ENCODE measurements at places on chromosomes 3 and 15.

GRCh38 chr3:124663690-124664089 lies 66.6 kb upstream of the UMPS start:
- DNase-seq: no peak

DNA sequence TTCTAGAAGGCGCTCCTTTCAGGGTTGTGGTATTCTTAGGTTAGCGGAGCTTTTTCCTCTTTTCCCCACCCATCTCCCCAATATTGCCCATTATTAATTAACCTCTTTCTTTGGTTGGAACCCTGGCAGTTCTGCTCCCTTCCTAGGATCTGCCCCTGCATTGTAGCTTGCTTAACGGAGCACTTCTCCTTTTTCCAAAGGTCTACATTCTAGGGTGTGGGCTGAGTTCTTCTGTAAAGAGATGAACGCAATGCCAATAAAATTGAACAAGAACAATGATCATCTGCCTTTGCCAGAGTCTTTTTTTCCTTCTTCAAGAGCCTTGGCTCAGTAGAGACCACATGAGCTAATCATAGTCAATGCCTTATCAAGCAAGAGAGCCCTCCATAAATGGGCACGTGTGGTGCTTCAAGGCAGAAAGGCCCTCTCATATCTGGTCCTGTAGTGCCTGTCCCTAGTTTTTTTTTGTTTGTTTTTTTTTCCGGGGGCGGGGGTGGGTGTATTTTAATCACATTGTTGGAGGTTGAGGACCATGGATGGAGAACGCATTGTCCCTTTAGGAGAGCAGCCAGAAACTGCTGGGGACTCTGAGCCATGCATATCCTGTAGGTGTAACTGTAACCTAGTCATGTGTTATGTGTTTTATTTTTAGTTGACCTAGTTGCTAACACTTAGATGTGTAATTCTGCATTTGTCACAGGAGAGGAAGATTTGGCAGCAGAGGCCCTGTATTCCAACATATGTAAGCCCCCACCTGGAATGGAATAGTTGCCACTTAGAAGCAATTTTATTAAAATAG lies 64.7 kb upstream of the ACAD9 start:
- no peak for DNase-seq

DNA sequence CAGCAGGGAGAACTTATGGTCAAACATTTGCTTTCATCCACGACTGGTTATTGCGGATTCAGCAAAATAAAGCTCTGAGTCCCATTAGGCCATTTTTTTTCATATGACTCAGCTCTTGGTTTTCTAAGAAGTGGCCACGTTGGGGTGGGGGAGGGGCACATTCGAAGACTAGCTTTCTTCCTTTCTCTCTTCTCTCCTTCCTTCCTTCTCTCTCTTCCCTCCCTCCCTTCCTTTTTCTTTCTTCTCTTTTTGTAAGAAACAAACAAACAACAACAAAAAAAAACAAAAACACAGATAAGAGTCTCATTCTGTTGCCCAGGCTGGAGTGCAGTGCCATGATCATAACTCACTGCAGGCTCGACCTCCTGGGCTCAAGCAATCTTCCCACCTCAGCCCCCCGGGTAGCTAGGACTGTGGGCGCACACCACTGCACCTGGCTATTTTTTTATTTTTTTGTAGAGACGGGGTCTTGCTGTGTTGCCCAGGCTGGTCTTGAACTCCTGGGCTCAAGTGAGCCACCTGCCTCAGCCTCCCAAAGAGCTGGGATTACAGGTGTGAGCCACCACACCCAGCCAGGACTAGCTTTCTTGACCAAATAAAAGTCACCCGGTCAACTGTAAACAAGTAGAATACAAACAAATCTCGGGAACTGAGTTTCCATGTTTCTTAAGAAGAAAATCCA lies 41.6 kb downstream of the ABCC5 start:
- DNase-seq: no peak

DNA sequence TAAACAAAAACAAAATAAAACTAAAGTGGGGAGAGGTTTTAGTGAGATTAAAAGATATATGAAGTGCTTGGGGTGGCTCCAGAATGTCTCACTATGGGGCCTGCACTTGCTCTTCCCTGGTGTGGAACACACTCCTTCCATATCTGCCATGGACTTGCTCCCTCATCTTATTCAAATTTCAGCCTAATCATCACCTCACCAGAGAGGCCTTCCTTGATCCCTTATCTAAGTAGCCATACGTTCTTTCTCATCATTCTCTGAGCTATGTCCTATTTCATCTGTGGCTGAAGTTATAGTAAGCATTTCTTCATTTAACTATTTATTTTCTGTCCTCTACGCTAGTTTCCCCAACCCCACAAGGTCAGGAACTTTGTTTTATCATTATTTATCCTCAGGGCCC lies 511.7 kb downstream of the NTRK3 start:
- no peak for DNase-seq

- no peak for DNase-seq
Measured at GRCh38 chr15:99445272-99445850, 120.4 kb upstream of the MEF2A start.

DNA sequence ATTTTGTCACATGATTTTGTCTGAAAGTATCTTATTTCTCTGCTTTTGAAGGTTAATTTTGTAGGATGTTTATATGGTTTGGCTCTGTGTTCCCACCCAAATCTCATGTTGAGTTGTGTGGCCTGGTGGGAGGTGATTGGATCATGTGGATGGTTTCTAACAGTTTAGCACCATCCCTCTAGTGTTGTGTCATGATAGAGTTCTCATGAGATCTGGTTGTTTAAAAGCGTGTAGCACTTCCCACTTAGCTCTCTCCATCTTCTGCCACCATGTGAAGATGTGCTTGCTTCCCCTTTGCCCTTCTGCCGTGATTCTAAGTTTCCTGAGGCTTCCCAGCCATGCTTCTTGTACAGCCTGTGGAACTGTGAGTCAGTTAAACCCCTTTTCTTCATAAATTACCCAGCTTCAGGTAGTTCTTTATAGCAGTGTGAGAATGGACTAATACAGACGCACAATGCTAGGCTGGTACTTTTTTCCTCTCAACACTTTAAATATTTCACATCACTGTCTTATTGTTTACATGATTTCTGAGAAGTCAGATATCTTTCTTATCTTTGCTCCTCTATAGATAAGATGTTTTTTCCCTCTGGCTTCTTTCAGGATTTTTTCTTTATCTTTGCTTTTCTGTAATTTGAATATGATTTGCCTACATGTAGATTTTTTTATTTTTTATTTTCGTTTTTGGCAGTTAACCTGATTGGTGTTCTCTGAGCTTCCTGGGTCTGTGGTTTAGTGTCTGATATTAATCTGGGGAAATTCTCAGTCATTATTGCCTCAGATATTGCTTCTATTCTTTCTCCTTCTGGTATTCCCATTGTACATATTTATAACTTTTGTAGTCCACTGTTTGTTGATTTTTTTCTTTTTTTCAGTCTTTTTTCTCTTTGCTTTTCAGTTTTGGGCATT lies 22.2 kb downstream of the BTD start:
- no peak for DNase-seq

DNA sequence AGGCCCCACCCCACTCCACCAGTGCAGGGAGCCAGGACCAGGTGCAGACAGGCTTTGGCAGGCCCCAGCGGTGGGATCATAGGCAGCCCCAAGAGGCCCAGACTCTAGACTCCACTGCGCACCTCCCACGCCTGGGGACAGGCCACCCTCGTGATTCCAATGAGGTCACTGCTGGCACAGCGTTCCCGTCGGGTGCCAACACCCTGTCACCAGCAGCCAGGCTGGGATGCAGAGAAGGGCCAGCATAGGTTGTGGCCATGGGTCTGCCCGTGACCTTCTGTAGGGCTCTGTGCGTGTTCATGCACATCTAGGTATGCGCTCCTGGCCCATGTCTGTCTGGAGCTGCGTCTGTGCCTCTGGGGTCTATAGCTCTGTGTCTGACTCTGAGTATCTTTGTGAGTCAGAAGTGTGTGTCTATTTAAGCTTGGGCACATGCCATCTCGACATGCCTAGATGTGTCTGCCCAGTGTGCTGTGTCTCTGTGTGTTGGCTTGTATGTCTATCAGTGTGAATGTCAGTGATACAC lies 13.0 kb downstream of the VIPR1 start:
- no peak for DNase-seq

- no peak for DNase-seq
Measured at GRCh38 chr15:90456236-90456635, 68.2 kb downstream of the IQGAP1 start.

DNA sequence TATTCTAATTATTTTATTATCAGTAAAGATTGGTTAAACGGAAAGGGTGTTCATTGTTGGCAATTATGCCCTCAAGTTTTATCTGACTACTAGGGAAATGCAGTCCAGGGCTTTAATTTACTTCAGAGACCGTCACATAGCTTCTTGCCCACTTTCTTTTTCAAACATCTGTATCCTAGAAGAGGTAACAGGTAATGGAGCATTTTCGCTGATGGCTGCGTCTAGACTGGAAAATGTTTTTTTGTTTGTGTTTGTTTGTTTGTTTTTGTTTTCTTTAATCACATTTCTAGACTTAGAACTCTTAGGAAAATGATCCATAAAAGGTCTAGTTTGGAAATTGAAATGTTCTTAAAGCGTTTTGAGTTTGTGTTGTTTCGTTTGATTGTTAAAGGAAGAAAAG lies 71.4 kb downstream of the ANXA2 start:
- no peak for DNase-seq

DNA sequence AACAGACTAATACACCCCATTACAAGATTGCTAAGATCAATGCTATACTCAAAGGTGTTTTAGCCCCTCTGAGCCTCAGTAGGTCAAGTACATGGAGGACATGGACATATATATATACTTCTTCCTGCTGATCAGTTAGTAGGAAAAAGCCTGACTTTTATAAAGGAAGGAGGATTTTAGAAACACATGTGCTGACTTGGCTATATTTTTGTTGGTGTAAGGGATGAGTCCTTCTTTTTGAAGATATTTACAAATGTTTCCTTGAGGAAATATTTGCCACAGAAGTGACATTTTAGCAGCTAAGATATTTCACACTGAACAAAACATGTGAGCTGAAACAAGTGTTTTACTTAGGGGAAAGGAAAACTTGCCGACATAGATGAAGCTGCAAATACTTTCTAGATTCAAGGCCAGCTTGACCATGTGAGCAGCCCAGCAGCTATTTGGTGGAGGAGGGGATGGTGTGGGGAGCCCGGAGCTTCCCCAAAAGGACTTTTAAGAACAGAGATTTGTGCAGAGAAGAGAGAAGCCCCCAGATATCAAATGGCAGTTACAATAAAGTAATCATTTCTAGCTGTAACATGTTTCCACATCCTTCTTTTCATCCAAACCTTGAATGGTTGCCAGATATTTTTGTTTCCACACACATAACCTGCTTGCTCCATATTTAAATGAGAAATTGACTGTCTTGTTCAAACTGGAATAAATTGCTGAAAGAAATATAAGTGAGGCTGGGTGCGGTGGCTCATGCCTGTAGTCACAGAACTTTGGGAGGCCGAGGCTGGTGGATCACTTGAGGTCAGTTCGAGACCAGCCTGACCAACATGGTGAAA lies 111.7 kb upstream of the NR2F2 start:
- no peak for DNase-seq

- no peak for DNase-seq
Measured at GRCh38 chr3:8713901-8714759, 19.5 kb upstream of the CAV3 start.

- DNase-seq: no peak
Measured at GRCh38 chr3:183244219-183244618, 8.8 kb upstream of the B3GNT5 start.

DNA sequence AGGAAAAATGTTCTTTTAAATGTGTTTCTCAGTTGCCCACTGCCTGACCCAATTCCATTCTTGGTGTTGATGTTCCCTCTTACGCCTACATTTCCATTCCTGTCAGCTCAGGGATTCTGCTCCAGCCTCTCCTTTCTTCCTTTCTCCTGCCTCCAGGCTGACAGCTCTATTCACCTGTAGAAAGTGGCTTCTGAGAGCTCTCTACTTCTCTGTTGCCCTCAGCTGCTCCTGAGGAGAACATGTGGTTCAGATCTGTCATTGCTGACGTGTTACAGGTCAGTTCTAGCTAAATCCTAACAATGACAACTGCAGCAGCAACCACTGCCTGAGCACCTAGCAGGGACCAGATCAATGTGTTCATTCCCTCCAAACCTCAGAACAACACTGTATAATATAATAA lies 144.9 kb upstream of the PLAAT1 start:
- no peak for DNase-seq

GRCh38 chr15:47682661-47683060 lies 34.6 kb upstream of the SEMA6D start:
- DNase-seq: no peak

All from activated CD4-positive, alpha-beta T cell treated with anti-CD3 and anti-CD28 coated beads, Interleukin-2, amount 50 U/mL, for 1 hour (primary cell).